ENCODE measurements at places on chromosomes 7 and 10. TPM values are rescaled to one million over a fixed set of nuclear protein-coding genes. Genes with fewer than 3 reads are reported as not detected.

GATA3 gene
- total RNA-seq = 3.8 TPM

AVPI1 gene
- 96.2 TPM for total RNA-seq

PRR15 gene
- 2.7 TPM for total RNA-seq

EEPD1 gene
- total RNA-seq = 49.8 TPM

GHRHR gene
- total RNA-seq = not detected

GDF2 gene
- total RNA-seq = not detected

SMARCD3 gene
- 10.5 TPM for total RNA-seq

MYO1G gene
- 0.13 TPM for total RNA-seq

SLC13A1 gene
- not detected for total RNA-seq

SLC29A4 gene
- total RNA-seq = 15.9 TPM

GRB10 gene
- 54.0 TPM for total RNA-seq

TAS2R41 gene
- total RNA-seq = not detected

EBLN1 gene
- not detected for total RNA-seq

PTPN20 gene
- 4.5 TPM for total RNA-seq

ETV1 gene
- 3.2 TPM for total RNA-seq

HOXA3 gene
- total RNA-seq = 9.6 TPM

ITPRID1 gene
- total RNA-seq = not detected

CYP3A7 gene
- total RNA-seq = not detected

INA gene
- 29.7 TPM for total RNA-seq

SRRM3 gene
- 8.7 TPM for total RNA-seq

Data from A549 treated with ZK216348 at 1 μM for 4 hours (cell line).